ENCODE measurements at places on chromosomes 5 and 9. TPM values are rescaled to one million over a fixed set of nuclear protein-coding genes. Genes with fewer than 3 reads are reported as not detected.

GRCh38 chr9:37906312-37907239 lies 2.6 kb upstream of the SLC25A51 start:
- H3K27ac ChIP-seq = no peak overlapping the region
- H3K4me3 ChIP-seq = no peak overlapping the region
- H3K4me1 ChIP-seq = peaks cover 5% of the 10 kb centered on the region
- H3K36me3 ChIP-seq = no peaks in the 10 kb centered on the region
- no peaks in the 10 kb centered on the region for H3K27me3 ChIP-seq

- no peaks in the 10 kb centered on the region for H3K36me3 ChIP-seq
- H3K4me3 ChIP-seq = no peak overlapping the region
- no peaks in the 10 kb centered on the region for H3K27me3 ChIP-seq
- H3K4me1 ChIP-seq = no peaks in the 10 kb centered on the region
- no peak overlapping the region for H3K27ac ChIP-seq
These were observed 132.4 kb downstream of the HACD4 start for GRCh38 chr9:20898885-20899554.

GRCh38 chr9:36937346-36937745 lies 96.7 kb downstream of the PAX5 start:
- H3K36me3 ChIP-seq = no peaks in the 10 kb centered on the region
- peaks cover 11% of the 10 kb centered on the region for H3K27me3 ChIP-seq
- ATAC-seq = no peak
- H3K27ac ChIP-seq = no peak overlapping the region

DNA sequence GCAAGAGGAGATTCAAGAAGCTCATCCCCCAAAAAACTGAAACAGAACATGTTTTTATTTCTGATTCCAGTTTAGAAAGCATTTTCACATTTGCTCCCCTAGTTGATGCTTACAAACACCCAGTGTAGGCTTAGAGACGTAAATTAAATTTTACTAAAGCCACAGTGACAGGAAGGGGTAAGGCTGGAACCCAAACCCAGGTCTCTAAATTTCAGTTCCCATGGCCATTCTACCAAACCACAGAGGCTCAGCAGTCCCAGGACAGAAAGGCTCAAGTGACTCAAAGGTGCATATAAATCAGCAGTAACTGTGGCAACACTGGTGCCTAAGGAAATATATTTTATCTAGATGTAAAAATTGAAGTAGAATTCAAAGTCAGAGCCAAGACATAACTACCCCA lies 128.7 kb downstream of the CEP120 start:
- H3K27ac ChIP-seq = no peak overlapping the region
- ATAC-seq = no peak
- H3K36me3 ChIP-seq = no peaks in the 10 kb centered on the region
- H3K27me3 ChIP-seq = peaks cover 19% of the 10 kb centered on the region
- no peaks in the 10 kb centered on the region for H3K4me1 ChIP-seq

- no peaks in the 10 kb centered on the region for H3K36me3 ChIP-seq
- H3K27ac ChIP-seq = no peak overlapping the region
- no peak for ATAC-seq
- peaks cover 6% of the 10 kb centered on the region for H3K4me1 ChIP-seq
- peaks cover 4% of the 10 kb centered on the region for H3K27me3 ChIP-seq
These were observed 443.8 kb downstream of the LRRC70 start for GRCh38 chr5:63022403-63022802.

- H3K4me3 ChIP-seq = no peak overlapping the region
- no peak for ATAC-seq
- H3K27me3 ChIP-seq = peaks cover 10% of the 10 kb centered on the region
These were observed 81.4 kb downstream of the SHC3 start for GRCh38 chr9:89097219-89097618.

GRCh38 chr9:77475641-77476473 lies 172.3 kb downstream of the GNA14 start:
- no peaks in the 10 kb centered on the region for H3K27me3 ChIP-seq
- peaks cover 17% of the 10 kb centered on the region for H3K4me1 ChIP-seq
- H3K4me3 ChIP-seq = peak overlapping the region; percentile 81
- no peaks in the 10 kb centered on the region for H3K36me3 ChIP-seq
- peak; percentile 98 for ATAC-seq

GRCh38 chr9:114799925-114800324 lies 5.9 kb downstream of the TNFSF15 start:
- peaks cover 6% of the 10 kb centered on the region for H3K4me1 ChIP-seq
- H3K27ac ChIP-seq = no peak overlapping the region
- no peak for ATAC-seq
- H3K36me3 ChIP-seq = no peaks in the 10 kb centered on the region

- no peak overlapping the region for H3K4me3 ChIP-seq
- ATAC-seq = no peak
- H3K27ac ChIP-seq = no peak overlapping the region
- H3K36me3 ChIP-seq = no peaks in the 10 kb centered on the region
- peaks cover 3% of the 10 kb centered on the region for H3K4me1 ChIP-seq
- H3K27me3 ChIP-seq = peaks cover 31% of the 10 kb centered on the region
These were observed 35.5 kb upstream of the ADAMTSL1 start for GRCh38 chr9:18438300-18438925.

- no peaks in the 10 kb centered on the region for H3K36me3 ChIP-seq
- no peak for ATAC-seq
- no peak overlapping the region for H3K27ac ChIP-seq
- peaks cover 7% of the 10 kb centered on the region for H3K4me1 ChIP-seq
These were observed 80.9 kb downstream of the ALDH7A1 start for GRCh38 chr5:126514131-126514557.

DNA sequence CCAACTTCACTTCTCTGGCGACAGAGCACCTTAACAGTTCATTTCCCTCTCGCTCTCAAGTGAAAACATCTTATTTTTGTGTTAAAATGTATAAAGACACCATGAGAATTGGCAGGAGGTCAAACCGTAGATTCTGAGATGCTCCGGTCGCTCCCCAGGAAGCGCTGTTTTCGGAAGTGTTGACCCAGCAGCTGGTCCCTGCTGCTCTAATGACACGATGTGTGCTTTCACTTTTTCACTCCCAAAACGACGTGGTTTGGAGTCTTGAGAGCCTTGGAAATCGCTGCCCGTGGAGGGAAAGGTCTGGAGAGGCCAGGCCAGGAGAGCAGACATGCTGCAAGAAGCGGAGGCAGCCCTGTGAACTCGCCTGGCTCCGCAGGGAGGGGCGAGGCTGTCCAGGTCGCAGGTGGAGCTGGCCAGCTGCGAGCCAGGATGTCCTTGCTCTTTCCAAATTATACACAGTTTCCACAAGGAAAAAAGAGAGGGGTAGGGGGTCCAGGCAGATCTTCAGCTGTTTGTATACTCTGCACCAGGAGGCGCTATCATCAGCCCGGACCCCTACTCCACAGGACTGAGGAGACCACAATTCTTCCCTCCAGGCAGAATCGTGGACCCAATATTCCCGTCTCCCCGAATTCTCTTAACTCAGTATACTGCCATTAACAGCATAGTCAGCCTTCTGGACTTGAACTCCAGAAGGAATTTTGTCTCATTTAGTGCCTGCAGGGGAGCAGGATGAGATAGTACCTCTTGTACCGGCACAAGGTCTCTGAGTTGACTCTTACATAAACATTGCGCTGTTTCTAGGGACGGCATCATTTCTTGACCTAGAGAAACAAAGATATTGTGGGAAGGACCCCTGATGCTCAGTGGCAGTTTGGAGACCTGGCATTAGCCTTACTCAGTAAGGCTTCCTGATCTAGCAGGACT lies 248.6 kb upstream of the ANKRD55 start:
- peaks cover 23% of the 10 kb centered on the region for H3K4me1 ChIP-seq
- no peaks in the 10 kb centered on the region for H3K27me3 ChIP-seq
- no peak for ATAC-seq
- H3K36me3 ChIP-seq = no peaks in the 10 kb centered on the region

DNA sequence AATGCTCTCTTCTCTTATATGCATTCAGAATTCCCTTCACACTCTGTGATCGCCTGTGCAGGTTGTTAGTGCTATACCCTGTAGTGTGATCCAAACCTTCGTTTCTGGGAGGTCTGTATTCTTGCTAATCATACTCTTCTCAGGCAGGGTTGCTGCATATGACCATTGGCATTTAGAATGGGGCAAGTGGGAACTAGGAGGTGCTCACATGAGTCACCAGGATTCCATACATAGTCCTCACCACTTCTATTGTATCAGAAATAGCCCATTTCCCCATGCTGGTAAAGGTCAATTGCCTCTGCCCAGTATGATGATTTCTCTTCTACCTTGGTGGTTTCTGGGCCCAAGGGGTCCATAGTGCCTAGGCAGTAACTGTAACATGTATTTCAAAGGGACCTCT lies 443.5 kb upstream of the CDH6 start:
- no peak overlapping the region for H3K4me3 ChIP-seq
- H3K27me3 ChIP-seq = no peaks in the 10 kb centered on the region
- H3K27ac ChIP-seq = no peak overlapping the region
- no peaks in the 10 kb centered on the region for H3K36me3 ChIP-seq

DNA sequence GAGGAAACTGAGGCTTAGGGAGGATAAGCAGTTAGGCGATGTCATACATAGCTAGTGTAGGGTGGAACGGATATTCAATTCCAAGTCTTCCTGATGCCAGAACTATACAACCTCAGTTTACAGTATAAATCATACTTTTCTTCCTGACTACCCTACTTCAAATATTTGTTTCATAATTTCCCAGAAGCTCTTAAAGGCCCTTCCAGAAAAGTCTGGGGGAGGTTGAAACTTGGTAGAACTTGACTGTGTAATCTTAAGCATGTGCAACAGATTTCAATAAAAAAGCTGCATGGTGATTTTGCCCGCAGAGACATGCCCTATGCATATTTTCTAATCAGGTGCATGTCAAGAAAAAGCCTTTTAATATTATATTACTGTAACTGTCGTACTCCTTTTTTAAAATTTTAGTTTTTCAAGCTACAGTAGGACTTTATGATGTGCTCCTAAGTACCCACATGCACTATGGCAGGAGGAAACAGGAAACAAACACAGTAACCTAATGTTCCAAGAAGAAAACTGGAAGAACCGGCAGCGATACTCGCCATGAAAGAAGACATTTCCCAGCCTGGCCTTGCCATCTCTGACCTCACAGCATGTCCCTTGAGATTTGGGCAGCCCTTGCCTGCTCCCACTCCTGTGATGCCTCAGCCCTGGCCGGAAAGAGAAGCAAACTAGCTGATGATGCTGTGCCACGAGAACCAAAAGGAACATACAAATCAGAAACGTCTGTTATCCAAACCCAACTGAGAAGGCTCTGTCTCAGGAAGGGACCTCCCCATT lies 266.0 kb downstream of the EFNA5 start:
- no peak overlapping the region for H3K4me3 ChIP-seq
- H3K36me3 ChIP-seq = no peaks in the 10 kb centered on the region
- H3K4me1 ChIP-seq = no peaks in the 10 kb centered on the region
- ATAC-seq = no peak
- no peaks in the 10 kb centered on the region for H3K27me3 ChIP-seq
- H3K27ac ChIP-seq = no peak overlapping the region

- H3K4me1 ChIP-seq = peaks cover 17% of the 10 kb centered on the region
- peaks cover 8% of the 10 kb centered on the region for H3K27me3 ChIP-seq
- no peaks in the 10 kb centered on the region for H3K36me3 ChIP-seq
- peak overlapping the region; percentile 57 for H3K27ac ChIP-seq
- ATAC-seq = no peak
These were observed 51.3 kb upstream of the FREM1 start for GRCh38 chr9:14961372-14962068.

- no peak overlapping the region for H3K4me3 ChIP-seq
- H3K36me3 ChIP-seq = no peaks in the 10 kb centered on the region
- H3K4me1 ChIP-seq = no peaks in the 10 kb centered on the region
These were observed 514.8 kb downstream of the PSAT1 start for GRCh38 chr9:78811622-78812276.

DNA sequence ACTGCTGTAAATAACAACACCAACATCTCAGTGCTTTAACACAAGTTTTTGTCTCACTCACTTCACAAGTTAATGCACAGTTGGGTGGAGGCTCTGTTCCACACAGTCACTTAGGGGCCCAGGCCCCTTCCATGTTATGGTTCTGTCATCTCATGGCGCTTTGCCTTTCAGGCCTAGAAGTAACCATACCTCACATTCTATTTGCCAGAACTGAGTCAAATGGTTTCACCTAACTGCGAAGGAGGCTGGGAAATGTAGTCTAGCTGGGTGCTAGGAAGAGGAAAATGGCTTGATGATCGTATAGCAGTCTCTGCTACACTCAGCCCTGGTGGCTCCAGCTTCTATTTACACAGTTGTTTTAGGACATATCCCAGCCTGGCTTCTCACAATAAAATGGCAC lies 23.1 kb upstream of the MVB12B start:
- H3K27me3 ChIP-seq = no peaks in the 10 kb centered on the region
- H3K4me1 ChIP-seq = no peaks in the 10 kb centered on the region
- H3K4me3 ChIP-seq = no peak overlapping the region
- ATAC-seq = peak; percentile 12
- no peak overlapping the region for H3K27ac ChIP-seq
- H3K36me3 ChIP-seq = no peaks in the 10 kb centered on the region

DNA sequence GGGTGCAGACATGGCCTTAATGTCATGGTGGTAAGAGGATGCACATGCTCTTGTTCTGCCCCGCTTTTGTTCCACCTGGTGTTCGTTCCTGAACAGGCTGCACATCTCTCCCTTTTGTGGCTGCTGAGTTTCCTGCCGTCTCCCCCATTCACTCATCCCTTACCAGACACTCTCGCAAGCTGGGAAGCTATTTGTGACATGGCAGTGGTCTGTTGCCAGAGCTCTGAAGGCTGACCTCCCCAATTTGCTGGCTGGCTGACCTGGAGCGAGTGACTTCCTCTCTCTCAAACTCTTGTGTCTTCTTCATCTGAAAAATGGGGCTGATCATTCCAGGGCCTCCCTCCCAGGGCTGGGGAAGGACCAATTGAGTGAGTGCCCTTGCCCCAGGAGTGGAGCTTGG lies 35.9 kb downstream of the HRH2 start:
- no peak overlapping the region for H3K4me3 ChIP-seq
- H3K4me1 ChIP-seq = peaks cover 14% of the 10 kb centered on the region
- no peak for ATAC-seq
- H3K27ac ChIP-seq = peak overlapping the region; percentile 50
- H3K36me3 ChIP-seq = no peaks in the 10 kb centered on the region

GRCh38 chr9:22454016-22454415 lies 7.4 kb downstream of the DMRTA1 start:
- H3K27ac ChIP-seq = no peak overlapping the region
- H3K4me1 ChIP-seq = no peaks in the 10 kb centered on the region
- no peak for ATAC-seq

The ABCA2 gene
- 63.9 TPM for total RNA-seq

The VPS13A gene
- total RNA-seq = 43.1 TPM

The TMOD1 gene
- total RNA-seq = 2.0 TPM

The LCNL1 gene
- 0.11 TPM for total RNA-seq

The SYNPO gene
- total RNA-seq = 0.37 TPM

The FOXD4 gene
- total RNA-seq = 0.22 TPM

The RAD50 gene
- 37.2 TPM for total RNA-seq

The ERP44 gene
- 13.9 TPM for total RNA-seq

Measured in activated T-helper 17 cell treated with anti-CD3 and anti-CD28 coated beads, Interleukin-2, amount 50 U/mL, for 72 hours (primary cell).